Neural crest cell (in vitro differentiated cells): ENCODE measurements at places on chromosomes 1 and 21. TPM values are rescaled to one million over a fixed set of nuclear protein-coding genes. Genes with fewer than 3 reads are reported as not detected.

- H3K4me3 ChIP-seq, result no peak within 1 kb of the TSS
- H3K4me1 ChIP-seq, result no peaks in the 10 kb centered on the region
- no peaks in the 10 kb centered on the region for H3K36me3 ChIP-seq
- DNase-seq, result no peak
- no peak within 1 kb of the TSS for H3K27ac ChIP-seq
- H3K27me3 ChIP-seq, result no peaks in the 10 kb centered on the region
These were observed at the start of gene SLC5A9 for GRCh38 chr1:48222501-48223242. SLC5A9 (plus strand) TSS chr1:48222716; CDS start chr1:48222737, 21 bp downstream.

DNA sequence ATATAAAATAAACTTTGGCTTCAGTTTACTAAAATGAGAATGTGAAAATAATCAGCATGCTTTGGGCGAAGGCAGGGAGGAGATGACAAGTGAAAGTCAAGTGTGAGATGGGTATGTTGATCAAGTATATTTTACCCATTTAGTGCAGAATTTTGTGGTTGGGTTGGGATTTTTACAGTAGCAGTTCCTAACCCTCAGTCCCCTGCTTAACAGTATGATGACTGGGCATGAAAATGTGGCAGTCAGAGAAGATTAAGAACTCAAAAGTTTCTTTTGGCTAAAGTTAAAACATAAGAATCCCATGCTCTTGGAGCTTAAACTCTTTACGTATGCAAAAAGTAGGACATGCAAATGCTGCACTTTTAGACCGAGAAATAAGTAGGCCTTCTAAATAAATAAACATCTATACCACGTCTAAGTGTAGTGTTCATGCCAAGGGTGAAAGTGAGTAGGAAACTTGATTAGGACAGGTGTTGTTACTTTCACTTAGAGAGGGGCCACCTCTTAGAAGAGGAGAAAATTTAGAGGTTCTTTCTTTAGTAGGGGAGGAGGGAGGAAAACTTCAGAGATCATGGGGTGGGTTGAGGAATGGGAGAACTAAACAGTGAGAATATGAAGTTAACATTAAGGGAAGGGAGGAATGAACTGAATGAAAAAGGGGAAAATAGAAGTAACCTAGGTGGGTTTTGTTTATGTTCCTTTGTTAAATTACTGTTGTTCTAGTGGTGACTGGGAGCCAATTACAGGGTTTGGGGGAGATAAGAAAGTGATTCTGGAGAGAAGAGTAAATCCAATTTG lies 127.8 kb downstream of the OSBPL9 start:
- peaks cover 3% of the 10 kb centered on the region for H3K36me3 ChIP-seq
- no peak for DNase-seq
- no peaks in the 10 kb centered on the region for H3K27me3 ChIP-seq
- H3K27ac ChIP-seq, result no peak overlapping the region

DNA sequence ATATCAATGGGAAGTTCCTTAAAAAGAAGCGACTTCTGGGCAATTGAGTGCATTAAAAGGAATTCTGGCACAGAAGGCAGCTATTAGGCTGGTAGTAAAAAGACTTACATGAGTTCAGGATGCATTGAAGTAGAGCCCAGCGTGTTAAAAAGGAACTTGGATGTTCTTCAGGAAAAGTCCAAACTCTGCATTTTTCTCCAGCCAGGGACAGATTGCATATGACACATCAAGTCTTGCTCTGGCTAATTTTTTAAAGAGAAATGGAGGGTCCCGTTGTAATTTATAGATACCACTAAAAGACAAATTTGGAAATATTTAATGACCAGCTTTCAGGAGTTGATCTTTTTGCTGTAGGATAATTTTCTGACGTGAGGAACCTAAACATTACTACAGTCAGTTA lies 1.2 kb downstream of the TPRG1L start:
- H3K4me1 ChIP-seq, result peaks cover 22% of the 10 kb centered on the region
- H3K27ac ChIP-seq, result no peak overlapping the region
- DNase-seq, result no peak
- H3K36me3 ChIP-seq, result no peaks in the 10 kb centered on the region
- peaks cover 8% of the 10 kb centered on the region for H3K27me3 ChIP-seq

GRCh38 chr21:46061950-46062349 lies 36.0 kb upstream of the COL6A2 start:
- DNase-seq, result no peak
- H3K27ac ChIP-seq, result no peak overlapping the region
- no peaks in the 10 kb centered on the region for H3K27me3 ChIP-seq
- peaks cover 17% of the 10 kb centered on the region for H3K4me1 ChIP-seq

DNA sequence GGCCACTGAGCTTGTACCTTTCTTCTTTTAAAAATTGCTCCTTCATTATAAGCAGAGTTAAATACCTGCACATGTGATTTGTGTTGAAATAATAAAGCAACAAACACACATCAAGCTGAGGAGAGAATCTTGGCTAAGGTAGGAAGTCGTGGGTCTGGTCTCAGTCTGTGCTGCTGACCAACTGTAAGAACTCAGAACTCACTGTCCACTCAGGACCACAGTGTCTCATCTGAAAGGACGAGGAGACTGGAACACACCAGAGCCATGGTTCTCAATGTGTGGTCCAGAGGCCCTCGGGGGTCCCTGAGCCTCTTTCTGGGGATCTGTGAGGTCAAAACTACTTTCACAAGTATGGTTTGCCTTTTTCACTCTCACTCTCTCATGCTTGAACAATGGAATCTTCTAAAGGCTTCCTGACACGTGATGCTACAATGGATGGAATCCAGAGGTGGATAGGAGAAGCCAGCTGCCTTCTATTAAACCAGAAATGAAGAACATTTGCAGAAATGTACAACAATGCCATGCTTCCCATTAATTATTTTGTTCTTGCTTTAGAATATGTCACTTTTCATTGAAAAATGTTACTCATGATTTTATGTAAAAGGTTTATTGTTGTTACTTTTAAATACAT lies 17.3 kb upstream of the ETS2 start:
- no peak for DNase-seq
- H3K27ac ChIP-seq, result no peak overlapping the region
- H3K27me3 ChIP-seq, result peaks cover 4% of the 10 kb centered on the region
- H3K4me3 ChIP-seq, result no peak overlapping the region
- peaks cover 7% of the 10 kb centered on the region for H3K4me1 ChIP-seq

- peaks cover 39% of the 10 kb centered on the region for H3K4me1 ChIP-seq
- no peak overlapping the region for H3K4me3 ChIP-seq
- no peaks in the 10 kb centered on the region for H3K36me3 ChIP-seq
- no peak overlapping the region for H3K27ac ChIP-seq
- DNase-seq, result no peak
These were observed 19.3 kb downstream of the ITPKB start for GRCh38 chr1:226719596-226720387.

GRCh38 chr1:26692793-26693490 lies 2.9 kb upstream of the ARID1A start:
- peaks cover 4% of the 10 kb centered on the region for H3K27me3 ChIP-seq
- peak overlapping the region; percentile 93 for H3K4me3 ChIP-seq
- peak; percentile 80 for DNase-seq
- H3K36me3 ChIP-seq, result no peaks in the 10 kb centered on the region
- peaks cover 42% of the 10 kb centered on the region for H3K4me1 ChIP-seq

- DNase-seq, result no peak
- H3K4me3 ChIP-seq, result no peak overlapping the region
- no peaks in the 10 kb centered on the region for H3K27me3 ChIP-seq
- peaks cover 2% of the 10 kb centered on the region for H3K36me3 ChIP-seq
- peaks cover 5% of the 10 kb centered on the region for H3K4me1 ChIP-seq
These were observed 171.4 kb upstream of the ZP4 start for GRCh38 chr1:238061967-238062613.

DNA sequence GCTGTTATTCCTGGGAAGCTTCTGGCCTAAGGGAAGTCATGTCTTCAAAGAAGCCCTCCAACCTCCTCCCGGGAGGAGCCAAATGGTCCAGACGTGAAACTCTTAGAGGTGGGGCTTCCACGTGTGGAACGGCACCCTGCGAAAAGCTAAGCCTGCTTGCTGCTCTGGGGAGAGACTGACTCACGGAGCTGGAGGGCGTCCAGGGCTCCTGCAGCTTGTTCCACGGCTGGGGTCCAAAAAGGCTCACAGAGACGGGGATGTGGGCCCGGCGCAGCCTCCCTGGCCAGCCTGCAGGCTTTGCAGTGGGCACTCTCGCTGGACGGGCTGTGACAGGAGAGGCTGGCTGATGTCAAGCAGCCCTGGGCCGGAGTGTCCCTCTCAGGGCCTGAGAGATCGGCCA lies 105.1 kb downstream of the COLGALT2 start:
- H3K27me3 ChIP-seq, result no peaks in the 10 kb centered on the region
- DNase-seq, result no peak
- H3K4me1 ChIP-seq, result peaks cover 44% of the 10 kb centered on the region
- no peak overlapping the region for H3K27ac ChIP-seq

Gene KCNJ9
- 0.11 and 0.19 TPM in 2 replicates for total RNA-seq
